ENCODE measurements at places on chromosomes 4 and X. TPM values are rescaled to one million over a fixed set of nuclear protein-coding genes. Genes with fewer than 3 reads are reported as not detected.

GRXCR1 gene
- not detected for total RNA-seq

SMIM10L2A gene
- 0.44 TPM for total RNA-seq

- no peak for DNase-seq
Observed at GRCh38 chrX:130878350-130879341, 24.4 kb downstream of the ENOX2 start.

SSX2B gene
- total RNA-seq = not detected

REELD1 gene
- 0.97 TPM for total RNA-seq

FAM156B gene
- total RNA-seq = 20.3 TPM

DNA sequence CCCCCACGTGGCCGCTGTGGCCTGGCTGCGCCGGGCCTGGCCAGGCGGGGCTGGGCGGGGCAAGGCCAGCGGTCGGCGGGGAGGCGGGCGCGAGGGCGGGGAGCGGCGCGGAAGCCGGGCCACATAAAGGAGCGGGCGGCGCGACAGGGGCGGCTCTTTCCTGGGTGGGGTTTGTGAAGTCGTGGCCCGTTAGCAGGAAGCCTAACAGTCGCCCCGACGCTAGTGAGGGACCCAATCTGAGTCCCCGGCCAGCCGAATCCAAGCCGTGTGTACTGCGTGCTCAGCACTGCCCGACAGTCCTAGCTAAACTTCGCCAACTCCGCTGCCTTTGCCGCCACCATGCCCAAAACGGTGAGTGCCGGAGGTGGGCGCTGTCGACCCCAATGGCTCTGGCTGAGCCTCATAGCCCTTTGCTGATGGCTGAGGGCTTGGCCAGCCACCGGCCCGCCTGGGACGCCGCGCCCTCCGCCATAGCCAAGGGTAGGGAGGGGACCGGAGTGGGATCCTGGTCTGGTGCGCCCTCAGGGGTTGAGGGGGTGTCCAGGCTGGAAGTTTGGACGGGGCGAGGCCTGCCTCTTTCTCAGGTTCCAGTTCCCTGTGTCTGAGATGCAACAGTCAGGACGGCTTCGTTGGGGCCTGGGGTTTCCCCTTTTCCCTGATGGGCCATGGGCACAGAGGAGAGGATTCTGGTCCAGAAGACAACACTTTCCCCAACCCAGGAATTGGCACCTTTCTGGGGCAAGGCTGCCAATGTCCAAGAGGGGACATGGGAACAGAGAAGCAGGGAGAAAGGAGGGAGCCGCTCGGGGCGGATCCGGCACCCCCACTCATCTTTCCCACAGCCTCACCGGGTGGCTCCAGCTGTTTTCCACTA is at the start of gene MSN:
Gene MSN (plus strand): TSS at position 152 of the 874 bp plus-strand sequence. CDS start 188 bp downstream, at position 340.
- DNase-seq = peak; percentile 84

DNA sequence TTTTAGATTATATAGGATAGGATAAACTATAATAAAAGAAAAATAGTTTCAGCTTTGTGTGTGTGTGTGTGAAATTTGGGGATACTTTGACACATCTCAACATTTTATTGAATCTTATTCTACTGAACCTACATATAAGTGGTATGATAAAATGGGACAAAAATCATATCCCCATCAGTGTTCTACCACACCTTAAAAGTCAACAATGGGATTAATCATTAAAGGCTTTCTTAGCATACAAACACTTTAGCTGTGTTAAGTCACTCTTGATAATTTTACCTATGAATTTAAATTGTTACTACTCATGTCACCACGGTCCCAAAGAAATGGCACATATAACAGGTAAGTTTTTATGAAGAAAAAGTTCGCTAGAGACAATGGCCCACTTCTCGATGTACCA is 37.7 kb upstream of the LRBA start:
- no peak for DNase-seq

GRCh38 chr4:84279678-84280077 is 219.4 kb downstream of the NKX6-1 start:
- DNase-seq = no peak

DNA sequence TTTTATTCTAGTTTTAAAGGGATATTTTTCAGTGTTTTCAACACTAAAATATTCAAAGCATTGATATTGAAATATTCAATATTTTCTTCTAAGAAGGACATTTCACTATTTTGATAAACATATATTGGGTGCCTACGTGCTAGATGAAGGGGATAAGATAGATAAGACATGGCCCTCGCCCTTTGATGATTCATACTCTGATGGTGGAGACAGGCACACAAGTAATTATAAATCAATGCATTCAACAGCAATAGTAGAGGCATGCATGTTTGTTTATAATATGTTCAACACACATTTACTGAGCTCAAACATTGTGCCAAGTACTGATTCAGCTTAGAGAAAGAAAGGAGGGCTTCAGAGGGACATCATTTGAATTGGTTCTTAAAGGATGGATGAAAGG is 22.7 kb downstream of the TMEM47 start:
- DNase-seq = no peak

- no peak for DNase-seq
Observed at GRCh38 chrX:154014429-154015380, 5.0 kb downstream of the IRAK1 start.

DNA sequence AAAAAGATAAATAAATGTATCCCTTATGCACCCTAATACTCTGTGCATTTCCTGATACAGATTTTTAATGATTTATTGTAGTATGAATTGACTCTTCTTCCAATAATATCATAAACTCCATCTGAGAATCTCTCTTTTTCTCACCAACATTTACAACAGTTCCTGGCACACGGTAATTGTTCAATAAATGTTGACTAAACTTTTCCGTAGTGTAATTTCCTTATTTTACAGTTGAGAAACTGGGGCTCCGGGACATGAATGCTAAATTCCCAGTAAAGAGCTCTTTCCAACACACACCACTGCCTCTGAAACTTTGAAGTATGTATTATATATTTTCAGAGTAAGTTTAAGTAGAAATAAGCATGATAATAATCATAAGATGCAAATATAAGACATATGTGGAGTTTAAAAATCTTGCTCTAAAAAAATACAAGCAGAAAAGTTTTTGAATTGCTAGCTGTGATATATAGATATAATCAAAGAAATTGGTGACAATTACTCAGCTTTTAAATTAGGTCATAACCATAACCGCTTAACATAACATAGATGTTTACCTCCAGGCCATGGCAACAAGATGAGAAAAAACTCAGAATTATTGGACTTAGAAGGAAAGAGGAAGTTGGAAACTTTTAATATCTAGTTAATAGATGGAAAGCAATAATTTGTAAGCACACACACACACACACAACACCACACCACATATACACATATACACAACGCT is 28.2 kb upstream of the ANTXR2 start:
- no peak for DNase-seq

ARHGEF38 gene
- not detected for total RNA-seq

APOO gene
- 24.4 TPM for total RNA-seq

GRCh38 chr4:166045457-166045856 is 172.4 kb downstream of the TLL1 start:
- DNase-seq = peak; percentile 1

DNA sequence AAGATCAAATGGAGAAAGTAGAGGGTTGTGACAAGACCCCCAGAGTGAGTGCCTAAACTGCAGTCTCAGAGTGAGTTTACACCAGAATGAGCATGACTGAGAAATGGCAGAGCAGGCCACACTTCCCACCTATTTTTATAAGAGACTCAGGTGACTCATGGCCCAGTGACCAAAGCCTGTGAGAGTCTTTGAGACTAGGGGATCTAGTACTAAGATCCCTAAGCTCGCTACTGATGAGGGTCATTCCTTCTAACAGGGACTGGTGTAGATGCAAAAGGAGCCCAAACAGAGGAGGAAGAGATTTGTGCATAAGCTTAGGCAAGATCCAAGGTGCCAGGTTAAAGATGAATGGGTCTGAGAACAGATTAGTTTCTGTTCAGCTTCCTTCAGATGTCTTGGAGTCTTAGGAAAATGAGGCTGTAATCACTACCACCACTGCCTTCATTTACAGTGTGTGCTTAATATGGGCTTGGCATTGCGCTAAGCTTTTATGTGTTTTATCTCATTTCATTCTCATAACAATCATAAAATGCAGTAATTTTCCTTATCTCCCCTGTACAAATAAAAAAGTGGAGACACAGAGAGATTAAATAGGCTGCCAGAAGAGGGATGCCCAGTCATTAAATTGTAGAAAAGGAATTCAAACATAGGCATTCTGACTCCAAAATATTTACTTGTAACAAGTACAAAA is 62.8 kb downstream of the RWDD4 start:
- DNase-seq = no peak

POU3F4 gene
- not detected for total RNA-seq

CNGA1 gene
- 0.32 TPM for total RNA-seq

DNA sequence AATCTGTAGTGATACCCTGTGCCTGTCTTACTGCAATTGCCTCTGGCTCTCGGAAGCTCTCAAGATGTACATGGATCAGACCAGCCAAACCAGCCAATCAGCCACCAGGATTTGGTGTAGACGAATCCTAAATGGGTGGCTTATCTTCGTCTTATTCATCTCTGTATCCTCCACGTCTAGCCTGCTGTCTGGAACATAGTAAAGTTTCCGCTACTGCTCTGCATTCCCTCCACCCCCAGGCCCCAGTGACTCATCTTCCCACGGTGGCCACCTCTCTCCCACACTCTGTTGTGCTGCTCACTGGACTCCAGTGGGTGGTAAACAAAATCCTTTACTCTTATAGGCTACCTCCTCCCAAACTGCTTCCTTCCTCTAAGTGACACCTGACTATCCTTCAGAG is 37.8 kb downstream of the SEPTIN6 start:
- DNase-seq = peak; percentile 61

DNA sequence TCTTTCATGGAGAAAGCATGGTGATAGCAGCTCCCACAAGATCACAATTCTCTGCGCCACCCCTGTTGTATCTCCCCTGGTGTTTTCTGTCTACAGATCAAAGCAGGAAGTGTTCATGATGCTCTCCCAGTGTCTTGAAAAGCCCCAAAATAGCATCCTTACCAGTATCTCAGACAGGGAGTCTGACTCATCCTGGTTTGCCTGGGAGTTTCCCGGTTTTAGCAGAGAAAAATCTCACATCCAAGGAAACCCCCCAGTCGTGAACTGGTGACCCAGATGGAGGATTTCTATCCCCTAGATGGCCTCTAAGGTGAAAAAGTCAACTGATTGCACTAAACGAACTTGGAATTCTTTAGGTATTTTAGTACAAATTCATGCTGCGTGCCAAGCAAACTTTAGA is 64.3 kb upstream of the NR0B1 start:
- no peak for DNase-seq

DNA sequence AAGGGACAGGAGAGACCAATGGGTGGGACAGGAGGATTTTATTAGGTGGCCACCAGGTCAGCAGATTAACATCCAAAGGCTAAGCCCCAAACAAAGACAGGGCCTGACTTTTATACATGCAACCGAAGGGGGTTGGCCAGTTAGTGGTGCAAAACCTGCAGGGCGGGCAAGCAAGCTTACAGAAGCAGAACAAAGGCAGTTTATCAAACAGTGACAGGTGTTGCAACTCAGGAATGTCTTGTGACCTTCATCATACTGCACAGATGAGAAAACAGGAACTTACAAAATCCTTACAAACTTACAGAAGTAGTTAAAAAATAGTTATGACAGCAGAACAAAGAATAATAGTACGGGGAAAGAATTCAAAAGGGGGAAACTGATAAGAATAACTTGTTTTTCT is 708.1 kb downstream of the GLUD2 start:
- no peak for DNase-seq

ARMCX2 gene
- total RNA-seq = 10.0 TPM

DNA sequence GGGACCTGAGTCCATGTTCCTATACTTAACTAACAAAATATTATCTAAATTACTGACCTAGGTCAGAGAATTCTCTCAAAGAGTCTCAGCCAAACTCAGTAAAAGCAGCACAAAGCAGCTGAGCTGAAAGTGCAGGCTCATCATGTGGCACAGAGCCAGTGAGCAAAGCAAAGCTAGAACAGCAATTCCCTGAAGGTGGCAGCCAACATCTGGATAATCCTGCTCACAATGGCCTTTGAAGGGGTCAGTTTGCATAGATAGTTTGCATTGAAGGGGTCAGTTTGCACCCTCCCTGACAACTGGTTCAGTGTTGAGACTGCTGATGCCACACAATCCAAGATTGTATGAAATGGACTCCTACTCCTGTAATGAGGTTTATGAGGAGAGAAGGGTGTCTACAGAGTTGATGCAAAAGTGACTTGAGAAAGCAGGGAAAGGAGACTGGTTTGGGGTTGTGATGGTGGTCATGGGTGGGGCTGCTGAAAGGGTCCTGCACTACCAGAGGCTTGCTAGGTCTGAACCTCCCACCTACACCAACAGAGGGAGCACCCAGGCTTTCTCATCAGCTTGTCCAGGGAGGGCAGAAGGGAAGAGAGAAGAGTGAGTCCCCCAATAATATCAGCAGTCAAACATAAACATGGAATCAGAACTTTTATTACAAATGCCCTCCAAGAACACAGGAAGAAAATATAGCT is 39.7 kb downstream of the TRIM61 start:
- no peak for DNase-seq

DNA sequence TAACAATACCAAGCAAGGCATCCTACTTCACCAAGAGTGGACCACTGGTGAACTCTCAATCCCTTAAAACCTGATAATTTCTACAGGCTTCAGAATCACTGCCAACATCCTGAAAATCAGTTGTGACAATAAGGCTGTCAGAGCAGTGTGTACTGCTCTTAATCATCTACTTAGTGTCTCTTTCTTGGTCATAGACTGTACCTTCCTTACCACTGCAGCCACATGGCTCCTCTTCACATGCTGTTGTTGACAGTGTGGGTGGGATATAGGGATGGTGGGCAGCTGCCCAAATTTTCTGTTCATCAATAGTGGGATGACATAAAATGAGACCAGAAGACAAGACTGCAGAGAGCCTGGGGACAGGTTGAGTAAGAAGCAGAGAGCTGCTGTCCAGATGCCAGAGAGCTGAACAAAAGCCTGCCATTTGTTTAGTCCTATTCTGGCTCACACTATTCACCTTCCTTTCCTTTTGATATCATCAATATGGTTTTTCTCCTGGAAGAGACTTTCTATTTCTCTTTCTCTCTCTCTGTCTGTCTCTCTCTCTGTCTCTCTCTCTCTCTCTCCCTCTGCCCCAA is 178.9 kb downstream of the MGST2 start:
- DNase-seq = peak; percentile 10

DNA sequence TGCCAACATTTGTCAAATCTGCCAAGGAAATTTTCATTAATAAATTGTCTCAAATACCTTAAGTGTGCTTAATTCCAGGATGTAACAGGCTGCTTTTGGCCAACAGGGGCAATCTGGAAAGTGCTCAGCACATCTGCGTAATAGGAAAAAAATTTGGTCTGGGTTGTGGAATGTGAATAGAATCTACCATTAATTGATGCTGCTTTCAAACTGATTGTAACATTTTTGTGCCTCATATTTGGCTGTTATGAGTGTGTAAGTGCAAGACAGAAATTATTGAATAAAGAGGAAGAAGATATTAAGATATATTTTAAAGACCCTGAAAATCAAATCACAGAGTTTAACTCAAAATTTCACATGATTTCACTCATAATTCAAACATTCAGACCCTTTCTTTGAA is 41.1 kb downstream of the REELD1 start:
- DNase-seq = no peak

All from activated T-cell treated with anti-CD3 and anti-CD28 coated beads, Interleukin-2, amount 50 U/mL, for 72 hours (primary cell).